ENCODE measurements at places on chromosomes 1 and 21.

DNA sequence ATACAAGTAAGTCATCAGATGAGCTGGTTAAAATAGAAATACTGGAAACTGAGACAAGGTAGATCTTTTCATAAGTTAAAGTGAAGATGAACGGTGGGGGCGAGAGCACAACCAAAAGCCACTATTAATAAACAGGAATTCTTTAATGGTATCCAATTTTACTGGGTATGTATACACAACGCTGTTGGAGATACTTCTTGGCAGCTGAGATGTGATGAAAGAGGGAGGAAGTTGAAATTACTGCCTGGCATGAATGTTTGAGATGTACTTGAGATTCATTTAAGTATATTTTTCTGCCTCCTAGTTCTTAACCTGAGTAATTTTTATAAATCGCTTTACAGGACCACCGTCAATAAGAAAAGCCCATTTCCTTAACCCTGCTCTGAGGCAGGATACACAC lies 110.0 kb upstream of the ZRANB2 start:
- DNase-seq = no peak

DNA sequence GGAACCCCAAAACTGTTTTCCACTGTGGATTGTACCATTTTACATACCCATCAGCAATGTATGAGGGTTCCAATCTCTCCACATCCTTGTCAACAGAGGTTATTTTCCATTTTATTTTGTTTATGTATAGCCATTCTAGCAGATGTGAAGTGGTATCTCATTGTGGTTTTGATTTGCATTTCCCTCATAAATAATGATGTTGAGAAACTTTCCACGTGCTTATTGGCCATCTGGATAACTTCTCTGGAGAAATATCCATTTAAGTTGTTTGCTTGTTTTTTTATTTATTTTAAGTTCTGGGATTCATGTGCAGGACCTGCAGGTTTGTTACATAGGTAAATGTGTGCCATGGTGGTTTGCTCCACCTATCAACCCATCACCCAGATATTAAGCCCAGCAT lies 280.2 kb upstream of the USP25 start:
- DNase-seq = no peak

GRCh38 chr1:50422675-50422945 lies 633 bp downstream of the DMRTA2 start:
- DNase-seq = no peak

- no peak for DNase-seq
These were observed 43.4 kb upstream of the GJB5 start for GRCh38 chr1:34711485-34711884.
